Stimulated activated naive CD4-positive, alpha-beta T cell treated with Interleukin-2 at 50 U/mL for 16 hours (primary cell): ENCODE measurements at places on chromosomes 13 and 19.
A peak's percentile ranks its signal among the peaks of the same experiment; 100 is the strongest.

- DNase-seq: peak; percentile 62
Measured at GRCh38 chr19:1929021-1929742, 11.8 kb upstream of the CSNK1G2 start.

DNA sequence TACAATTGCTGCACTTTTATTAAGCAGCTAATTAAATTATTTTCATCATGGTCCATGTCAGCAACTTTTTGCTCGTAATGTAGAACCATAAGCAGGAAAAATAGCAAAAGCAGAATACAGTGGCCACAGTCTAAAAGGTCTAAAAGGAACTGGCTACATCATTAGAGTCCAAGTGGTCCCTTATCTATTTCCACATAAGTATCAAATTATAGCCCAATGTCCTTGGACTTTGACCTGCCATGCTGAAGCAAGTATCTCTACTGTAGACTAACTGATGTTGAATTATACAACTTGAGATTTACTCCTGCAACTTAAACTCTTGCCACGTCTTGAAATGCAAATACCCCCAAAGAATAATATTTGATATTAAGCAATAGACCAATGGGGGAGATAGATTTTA lies 68.8 kb downstream of the OXGR1 start:
- no peak for DNase-seq

- DNase-seq: no peak
Measured at GRCh38 chr13:114149774-114150740, 17.6 kb upstream of the RASA3 start.

DNA sequence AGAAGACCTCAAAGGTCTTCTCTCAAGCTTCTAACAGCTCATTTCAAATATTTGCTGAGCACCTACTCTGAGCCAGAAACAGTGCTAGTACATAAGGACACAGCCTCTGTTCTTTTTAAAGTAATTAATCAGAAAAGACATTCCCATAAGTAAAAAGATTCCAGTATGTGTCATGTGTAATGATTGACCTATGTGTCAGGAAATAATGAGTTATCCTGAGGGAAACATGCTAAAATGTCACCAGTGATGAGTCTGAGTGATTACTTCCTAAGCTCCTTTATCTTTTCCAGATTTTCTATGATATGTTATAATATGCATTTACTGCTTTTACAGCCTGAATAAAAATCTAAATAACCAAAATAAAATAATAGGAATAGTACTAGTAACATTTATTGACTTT lies 107.6 kb downstream of the SLC25A15 start:
- DNase-seq: no peak

DNA sequence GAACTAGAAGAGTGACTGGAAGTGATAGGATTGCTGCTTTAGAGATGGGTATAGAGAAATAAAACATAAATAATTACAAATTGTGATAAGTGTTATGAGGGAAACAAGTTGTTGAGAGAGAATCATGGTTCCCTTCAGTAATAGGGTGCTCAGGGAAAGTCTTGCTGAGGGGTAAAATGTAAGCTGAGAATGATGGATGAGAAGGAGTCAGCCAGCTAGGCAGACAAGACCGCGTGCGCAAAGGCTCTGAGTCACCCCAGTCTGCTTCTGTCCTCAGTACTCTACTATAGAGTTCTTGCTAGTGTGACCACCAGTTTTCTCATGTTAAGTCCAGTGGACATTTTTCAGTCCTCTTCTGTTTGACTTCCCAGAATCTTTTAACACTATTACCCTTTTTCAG lies 39.5 kb downstream of the PCCA start:
- no peak for DNase-seq

DNA sequence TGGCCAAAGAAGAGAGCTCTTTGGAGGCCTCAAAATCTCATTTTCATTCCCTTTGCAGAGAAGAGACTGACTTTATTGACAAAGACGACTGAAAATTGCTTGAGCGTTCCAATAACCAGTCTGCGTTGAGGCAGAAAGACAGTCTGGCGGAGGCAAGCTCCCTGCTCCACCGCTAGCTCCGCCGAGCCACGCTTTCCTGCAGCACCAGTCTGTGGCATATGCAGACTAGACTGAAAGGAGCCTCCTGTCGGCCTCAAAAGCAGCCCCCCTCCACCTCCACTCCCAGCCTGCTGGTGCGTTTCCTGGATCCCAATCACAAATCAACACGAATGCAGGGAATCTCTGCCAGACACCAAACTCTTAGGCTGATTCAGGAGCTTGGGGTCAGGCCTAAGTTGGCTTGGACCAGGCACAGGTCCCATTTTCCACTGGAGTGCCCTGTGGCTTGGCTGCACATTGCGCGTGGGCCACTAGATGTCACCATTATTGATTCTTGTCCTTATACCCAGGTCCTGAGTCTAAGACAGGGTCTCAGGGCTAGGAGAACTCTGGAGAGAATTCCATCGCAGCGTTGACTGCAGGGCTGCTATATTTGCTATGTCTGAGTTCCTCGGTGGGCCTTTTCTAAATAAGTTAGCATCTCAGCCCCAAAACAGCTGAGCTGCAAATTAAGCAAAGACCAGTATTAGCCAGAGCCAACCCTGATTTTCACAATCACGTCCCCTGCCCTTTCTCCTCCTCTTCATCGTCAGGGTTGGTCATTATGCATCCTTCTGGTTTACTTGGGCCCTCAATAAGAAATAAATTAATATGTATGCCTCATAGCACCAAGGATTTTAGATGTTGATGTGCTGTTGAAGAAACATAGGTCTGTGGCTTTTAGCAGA lies 5.2 kb upstream of the ZNF507 start:
- peak; percentile 28 for DNase-seq

GRCh38 chr19:54469496-54469934 lies 3.6 kb downstream of the CDC42EP5 start:
- DNase-seq: no peak

GRCh38 chr13:31209841-31210210 lies 10.1 kb downstream of the B3GLCT start:
- no peak for DNase-seq

DNA sequence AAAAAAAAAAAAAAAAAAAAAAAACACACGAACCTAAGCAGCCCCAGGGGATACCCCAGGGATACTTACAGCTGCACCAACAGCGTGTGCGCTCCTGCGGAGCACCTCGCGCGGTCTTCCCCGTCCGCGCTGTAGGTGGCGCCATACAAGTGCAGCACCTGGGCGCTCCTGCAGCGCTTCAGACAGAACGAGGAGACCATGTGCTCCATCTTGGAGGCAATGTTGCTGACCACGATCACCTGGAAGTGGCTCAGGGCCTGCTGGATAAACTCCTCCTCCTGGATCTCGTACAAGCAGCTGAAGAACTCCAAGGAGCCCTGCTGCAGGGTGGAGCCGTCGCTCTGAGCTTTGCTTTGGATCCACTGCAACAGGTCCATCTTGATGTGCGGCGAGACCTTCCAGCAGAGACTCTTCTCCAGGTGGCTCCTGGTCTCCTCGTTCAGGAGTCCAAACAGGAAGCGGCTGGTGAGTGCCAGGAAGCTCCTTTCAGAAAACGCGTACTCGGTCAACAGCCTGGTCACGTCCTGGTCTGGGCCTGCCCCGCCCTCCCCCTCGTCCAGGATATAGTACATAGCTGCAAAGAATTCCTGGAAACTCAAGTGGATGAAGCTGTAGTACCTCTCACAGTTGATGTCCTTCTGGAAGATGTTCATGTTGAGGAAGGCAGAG lies 14.5 kb downstream of the NLRP12 start:
- no peak for DNase-seq

GRCh38 chr13:20721454-20722357 lies 18.2 kb downstream of the IL17D start:
- DNase-seq: no peak

DNA sequence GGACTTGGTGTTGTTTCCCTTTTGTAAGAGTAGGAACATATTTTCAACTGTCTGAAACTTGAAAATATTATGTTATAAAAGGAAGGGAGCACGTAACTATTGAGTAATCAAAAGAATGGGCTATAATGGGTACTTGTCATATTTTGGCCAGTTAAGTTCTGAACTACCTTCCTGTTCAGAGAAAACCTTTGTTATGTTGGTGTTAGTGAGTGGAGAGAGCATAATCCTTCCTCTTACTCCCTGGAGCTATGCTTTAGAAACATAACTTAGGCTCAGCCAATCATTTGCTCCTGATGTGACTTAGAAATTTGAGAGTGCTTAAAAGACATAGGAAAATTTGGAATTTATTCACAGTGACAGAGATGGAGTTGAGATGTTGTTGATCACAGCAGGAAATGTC lies 482.5 kb upstream of the SPRY2 start:
- no peak for DNase-seq

DNA sequence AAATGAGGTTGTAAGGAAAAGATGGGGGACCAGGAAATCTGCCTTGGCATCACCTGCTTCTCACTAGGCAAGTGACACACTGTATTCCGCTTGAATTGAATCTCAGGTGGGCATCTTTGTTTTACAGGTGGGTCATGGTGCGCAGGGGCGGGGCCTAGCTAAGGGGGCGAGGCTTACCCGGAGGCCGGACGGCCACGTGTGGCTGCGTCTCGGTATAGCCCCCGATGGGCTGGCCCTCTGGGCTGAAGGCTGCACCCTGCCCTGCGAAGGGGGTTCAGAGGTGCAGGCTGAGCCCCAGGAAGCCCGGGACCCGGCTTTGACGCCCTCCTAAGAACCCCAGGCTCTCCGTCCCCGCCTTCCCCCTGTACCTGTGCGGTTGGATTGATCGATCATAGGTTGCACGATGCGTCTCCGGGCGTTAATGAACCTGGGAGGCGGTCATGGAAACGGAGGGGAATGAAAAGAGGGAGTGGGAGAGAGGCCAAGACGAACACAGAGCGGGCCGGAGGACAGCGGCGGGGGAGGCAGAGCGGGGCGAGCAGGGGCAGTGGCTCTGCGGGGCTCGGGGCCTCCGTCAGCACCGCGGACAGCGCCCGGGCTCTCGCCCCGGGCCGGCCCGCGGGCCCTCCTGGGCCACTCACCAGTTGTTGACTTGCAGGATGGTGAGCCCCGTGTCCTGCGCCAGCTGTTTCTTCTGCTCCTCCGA lies 12.5 kb downstream of the MEIS3 start:
- DNase-seq: no peak

DNA sequence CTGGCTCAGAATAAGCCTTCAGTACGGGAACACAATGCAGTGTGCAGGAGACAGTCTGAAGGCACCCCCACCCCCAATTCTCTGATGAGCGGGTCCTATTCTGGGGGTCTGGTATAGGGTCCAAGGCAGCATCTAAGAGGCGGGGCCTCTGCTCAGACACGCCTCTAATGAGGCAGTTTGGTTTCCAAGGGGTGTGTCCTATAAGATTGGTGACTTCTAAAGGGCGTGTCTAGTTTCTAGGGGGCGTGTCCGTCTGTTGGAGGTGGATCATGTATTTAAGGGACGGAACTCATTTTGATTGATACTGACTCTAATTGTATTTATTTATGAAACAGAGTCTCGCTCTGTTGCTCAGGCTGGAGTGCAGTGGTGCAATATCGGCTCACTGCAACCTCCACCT lies 8.7 kb downstream of the FIZ1 start:
- no peak for DNase-seq

GRCh38 chr19:45345506-45345860 lies 4.9 kb downstream of the KLC3 start:
- DNase-seq: no peak

GRCh38 chr13:38630780-38631179 lies 56.1 kb upstream of the FREM2 start:
- no peak for DNase-seq

DNA sequence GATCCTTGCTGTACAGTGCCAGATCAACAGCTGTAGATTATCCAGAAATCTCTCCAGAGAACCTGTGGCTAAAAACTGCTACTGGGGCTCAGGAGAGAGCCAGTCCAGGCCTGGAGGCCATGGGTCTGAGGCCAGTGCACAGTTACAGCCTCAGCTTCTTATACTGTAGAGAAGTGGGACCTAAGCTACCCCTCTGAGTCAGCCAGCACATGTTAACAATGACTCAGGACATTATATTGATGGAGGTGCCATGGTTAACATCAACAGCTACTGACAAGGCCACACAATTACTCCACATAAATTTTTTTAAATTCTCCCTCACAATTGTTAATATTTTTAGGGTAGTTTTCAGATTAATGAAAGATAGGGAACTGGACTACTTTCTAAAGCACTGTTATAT lies 138.5 kb downstream of the RBM26 start:
- no peak for DNase-seq

DNA sequence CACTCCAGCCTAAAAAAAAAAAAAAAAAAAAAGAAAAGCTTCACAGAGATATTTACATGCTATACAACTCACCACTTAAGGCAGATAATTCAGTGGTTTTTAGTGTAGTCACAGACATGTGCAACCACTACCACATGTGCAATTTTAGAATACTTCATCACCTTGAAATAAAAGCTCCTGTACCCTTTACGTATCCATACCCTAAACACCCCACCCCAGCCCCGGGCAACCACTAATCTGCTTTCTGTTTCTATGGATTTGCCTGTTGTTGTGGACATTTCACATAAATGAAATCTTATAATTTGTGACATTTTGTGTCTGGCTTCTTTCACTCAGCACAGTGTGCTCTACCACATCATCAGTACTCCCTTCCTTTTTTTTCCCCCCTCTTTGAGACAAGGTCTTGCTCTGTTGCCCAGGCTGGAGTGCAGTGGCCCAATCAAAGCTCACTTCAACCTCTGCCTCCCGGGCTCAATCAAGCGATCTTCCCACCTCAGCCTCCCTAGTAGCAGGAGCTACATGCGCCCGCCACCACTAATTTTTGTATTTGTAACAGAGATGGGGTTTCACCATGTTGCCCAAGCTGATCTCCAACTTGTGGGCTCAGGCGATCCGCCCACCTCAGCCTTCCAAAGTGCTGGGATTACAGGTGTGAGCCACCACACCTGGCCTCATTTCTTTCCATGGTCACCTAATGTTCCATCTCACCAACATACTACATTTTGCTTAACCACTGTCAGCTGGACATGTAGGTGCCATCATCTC lies 4.0 kb downstream of the DDX39A start:
- DNase-seq: no peak

DNA sequence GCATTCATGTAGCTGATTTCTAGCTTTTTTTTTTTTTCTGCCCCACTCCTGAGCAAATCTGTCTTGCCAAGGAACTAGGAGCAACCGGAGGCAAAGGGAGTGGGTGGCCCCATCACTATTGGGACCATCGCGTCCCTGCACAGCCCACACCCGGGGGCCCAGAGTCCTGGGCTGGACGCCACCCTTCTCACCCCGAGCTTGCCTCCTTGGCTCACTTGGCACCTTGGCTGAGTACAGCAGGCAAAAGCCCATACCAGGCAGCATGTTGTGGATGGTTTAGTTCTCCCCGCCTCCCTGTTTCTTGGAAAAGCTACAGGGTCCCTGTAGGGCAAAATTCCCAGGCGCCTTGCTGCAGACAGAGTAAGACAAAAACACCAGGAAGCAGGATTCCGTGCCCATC lies 13.7 kb downstream of the SMIM24 start:
- DNase-seq: no peak

GRCh38 chr19:51124729-51125128 lies at the start of gene SIGLEC9:
Gene SIGLEC9, plus strand, starts transcription at chr19:51124906. Its CDS starts 69 bp downstream, at chr19:51124975.
- DNase-seq: no peak

GRCh38 chr13:99273128-99273527 lies 14.9 kb upstream of the GPR18 start:
- no peak for DNase-seq
